ENCODE measurements at places on chromosomes 5 and 9. TPM values are rescaled to one million over a fixed set of nuclear protein-coding genes. Genes with fewer than 3 reads are reported as not detected.

The CDHR2 gene
- total RNA-seq, result under 0.01 TPM

The BHMT2 gene
- total RNA-seq, result 0.62 TPM

The TEK gene
- total RNA-seq, result 8.0 TPM

The HMCN2 gene
- not detected for total RNA-seq

The SEMA6A gene
- 24.2 TPM for total RNA-seq

The BTNL8 gene
- total RNA-seq, result not detected

The SPATA24 gene
- total RNA-seq, result 3.6 TPM

The SLC34A3 gene
- 0.16 TPM for total RNA-seq

The OTP gene
- total RNA-seq, result not detected

The FAM163B gene
- total RNA-seq, result 16.5 TPM

The GCNT4 gene
- 1.7 TPM for total RNA-seq

The SPATA31A7 gene
- total RNA-seq, result not detected

DNA sequence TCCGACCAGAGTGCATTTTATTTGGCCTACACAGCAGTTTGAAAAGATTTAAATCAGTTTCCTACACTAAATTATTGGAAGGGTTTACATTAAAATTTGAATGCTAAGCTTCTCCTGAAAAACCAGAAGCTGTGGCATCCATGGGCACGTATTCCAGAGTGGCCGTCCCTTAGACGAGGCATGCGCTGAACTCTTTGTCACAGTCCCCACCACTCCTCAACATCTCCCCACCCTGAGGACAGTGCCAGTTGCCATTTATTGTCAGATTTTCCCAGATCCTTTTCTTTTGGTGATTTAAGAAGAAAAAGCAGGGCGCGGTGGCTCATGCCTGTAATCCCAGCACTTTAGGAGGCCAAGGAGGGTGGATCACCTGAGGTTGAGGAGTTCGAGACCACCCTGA lies 39.9 kb upstream of the UNC5A start:
- DNase-seq, result no peak

GRCh38 chr5:139966856-139967255 lies 76.2 kb downstream of the NRG2 start:
- DNase-seq, result no peak

DNA sequence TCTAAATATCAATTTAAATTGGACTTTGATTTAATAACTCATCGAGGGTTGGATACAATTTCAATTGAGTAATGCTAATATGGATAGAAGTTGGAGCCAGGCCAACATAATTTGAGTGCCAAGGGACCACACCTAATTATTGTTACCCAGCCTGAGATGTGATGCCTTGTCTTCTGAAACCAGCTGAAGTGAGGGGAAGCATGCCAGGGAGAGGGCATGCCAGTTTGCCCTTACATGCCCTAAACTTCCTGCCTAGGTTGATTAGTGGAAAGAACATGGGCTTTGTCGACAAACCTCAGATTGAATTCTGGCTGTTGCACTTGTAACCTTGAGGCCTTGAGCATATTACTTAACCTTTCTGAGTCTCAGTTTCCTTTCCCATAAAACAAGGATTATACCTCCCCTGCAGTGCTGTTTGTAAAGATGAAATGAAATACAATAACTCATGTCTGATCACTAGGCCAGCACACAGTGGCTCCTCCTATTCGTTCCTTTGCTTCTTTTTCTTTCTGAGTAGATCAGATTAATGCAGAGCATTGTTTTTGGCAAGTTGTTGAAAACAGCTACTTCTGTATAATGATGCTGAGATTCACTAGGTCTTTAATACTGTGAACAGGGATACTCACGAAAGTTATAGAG lies 412.8 kb downstream of the TLE4 start:
- DNase-seq, result no peak

GRCh38 chr9:115517335-115518075 lies 399.5 kb upstream of the TNC start:
- DNase-seq, result no peak

GRCh38 chr5:124889850-124890249 lies 143.4 kb upstream of the ZNF608 start:
- no peak for DNase-seq

- peak; percentile 41 for DNase-seq
Observed at GRCh38 chr5:180868960-180869359, 7.9 kb upstream of the ZFP62 start.

GRCh38 chr5:1948111-1948510 lies 65.4 kb upstream of the IRX4 start:
- DNase-seq, result no peak

- DNase-seq, result no peak
Observed at GRCh38 chr9:124764774-124765438, 6.2 kb downstream of the NR6A1 start.

- peak; percentile 85 for DNase-seq
Observed at GRCh38 chr9:94945197-94946144, 219.0 kb downstream of the AOPEP start.

DNA sequence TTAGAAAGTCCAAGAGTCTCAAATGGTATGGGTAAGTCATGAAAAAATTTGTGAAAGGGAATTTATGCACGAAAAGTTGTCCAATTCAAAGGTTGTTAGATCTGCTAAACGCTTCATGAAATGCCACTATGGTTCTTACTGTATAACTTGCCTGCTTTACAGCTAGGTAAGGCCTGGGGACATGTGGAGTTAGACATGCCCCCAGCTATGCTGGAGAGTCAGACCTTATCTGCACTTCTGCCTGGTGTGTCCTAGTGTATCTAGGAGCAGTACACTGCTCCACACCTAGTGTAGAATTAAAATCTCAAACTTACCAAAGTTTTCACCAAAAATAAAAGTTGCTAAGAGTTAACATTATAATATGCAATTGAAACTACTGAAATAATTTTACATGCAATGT lies 136.8 kb downstream of the MAPKAP1 start:
- DNase-seq, result no peak

DNA sequence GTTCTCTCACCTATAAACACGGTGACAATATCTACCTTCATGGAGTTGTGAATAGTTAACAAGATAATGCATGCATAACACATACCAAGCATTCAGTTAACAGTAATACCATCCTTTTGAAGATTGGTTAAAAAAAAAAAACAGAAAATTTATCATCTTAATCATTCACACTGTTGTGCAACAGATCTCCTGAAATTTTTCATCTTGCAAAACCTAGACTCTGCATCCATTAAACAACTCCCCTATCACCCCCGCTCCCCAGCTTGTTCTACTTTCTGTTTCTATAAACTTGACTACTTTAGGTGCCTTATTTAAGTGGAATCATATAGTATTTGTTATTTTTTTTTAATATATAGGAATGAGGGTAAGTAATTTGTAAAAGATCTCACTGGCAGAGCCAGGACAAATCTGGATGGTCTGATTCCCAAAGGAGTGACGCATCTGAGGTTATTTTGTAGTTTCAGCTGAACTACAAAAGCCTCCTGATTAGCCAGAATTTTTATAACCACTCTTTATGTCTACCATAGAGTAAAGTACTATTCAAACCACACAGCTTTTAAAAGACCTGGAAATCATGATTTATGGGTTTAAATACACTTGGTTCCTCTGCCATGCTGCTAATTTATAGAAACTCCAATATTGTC lies 93.0 kb downstream of the FANCC start:
- DNase-seq, result no peak

DNA sequence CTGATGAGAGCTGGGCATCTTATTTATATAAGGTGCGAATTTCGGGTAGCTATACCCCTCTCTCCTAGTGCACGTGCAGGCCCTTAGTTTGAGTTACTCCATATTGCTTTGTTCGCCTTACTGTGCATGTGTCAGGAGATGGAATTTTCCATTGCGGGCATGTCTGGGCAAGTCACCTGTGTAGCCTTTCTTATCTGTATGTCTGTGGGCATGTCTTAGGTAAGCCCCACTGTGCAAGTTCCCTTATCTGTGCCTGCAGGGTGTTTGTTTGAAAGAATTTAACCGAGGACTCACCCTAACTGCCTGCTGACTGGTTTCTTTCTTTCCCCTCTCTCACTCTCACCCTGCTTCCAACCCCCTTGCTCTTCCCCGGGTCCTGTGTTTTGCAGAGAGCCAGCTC lies 140.7 kb upstream of the RANBP3L start:
- DNase-seq, result no peak

- no peak for DNase-seq
Observed at GRCh38 chr5:137937994-137938750, 48.9 kb downstream of the PKD2L2 start.

GRCh38 chr9:110287289-110287680 lies 31.0 kb upstream of the TXN start:
- no peak for DNase-seq

- DNase-seq, result no peak
Observed at GRCh38 chr5:41843456-41844370, 26.5 kb downstream of the OXCT1 start.

DNA sequence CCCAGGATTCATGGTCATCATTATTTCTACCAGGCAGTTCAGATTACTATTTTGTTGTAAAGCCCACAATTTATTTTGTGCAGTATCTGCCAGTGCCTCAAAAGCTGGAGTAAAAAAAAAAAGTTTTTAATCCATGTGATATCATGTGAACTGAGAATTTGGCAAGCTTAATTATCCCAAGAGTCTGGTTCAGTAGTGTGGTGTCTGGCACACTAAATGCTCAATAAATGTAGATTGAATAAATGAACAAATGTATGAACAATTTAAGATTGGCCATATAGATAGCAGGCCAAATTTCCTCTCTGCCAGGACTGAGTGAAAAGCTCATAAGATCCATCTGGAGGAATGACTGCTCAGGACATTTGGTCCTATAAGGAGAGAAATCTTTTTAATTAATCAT lies 533.0 kb downstream of the TLE1 start:
- DNase-seq, result no peak

- no peak for DNase-seq
Observed at GRCh38 chr9:2545881-2546490, 75.6 kb upstream of the VLDLR start.

GRCh38 chr9:83444110-83444509 lies 94.1 kb downstream of the FRMD3 start:
- no peak for DNase-seq

- DNase-seq, result no peak
Observed at GRCh38 chr5:142492781-142493281, 168.0 kb upstream of the SPRY4 start.

DNA sequence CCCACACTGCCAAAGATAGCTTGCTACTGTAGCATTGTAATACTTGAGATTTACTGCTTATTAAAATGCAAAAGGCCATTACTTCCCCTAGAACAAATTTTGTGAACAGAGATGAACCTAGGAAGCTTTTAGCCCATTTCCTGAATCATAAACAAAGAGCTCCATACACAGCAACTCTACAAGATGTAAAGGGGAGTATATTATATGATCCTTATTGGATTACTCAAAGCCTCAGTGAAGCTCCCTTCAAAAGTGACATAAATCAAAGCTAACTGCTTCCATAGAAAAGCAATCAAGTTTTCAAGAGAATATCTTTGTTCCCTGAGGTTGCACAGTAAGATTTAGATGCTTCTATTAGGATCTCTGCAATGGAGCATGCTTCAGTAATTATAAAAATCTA lies 629.8 kb downstream of the EFNA5 start:
- DNase-seq, result no peak

DNA sequence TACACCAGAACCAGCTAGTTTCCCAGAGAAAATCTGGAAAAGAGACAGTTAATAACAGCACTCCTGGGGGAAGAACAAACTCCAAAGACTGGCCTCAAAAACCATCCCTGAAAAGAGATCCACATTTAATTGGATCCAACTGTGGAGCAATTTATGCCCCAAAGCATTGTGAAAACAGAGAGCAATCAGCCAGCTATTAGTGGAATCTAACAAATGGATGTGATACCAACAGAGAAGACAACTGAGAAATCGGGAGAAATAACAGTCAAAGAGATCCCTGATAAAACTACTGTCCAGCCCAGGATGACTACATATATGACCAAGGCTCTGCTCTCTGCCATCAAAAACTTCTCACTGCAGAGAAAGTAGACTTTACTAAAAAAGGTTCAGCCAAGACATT lies 40.5 kb upstream of the TRIO start:
- no peak for DNase-seq

GRCh38 chr9:114779352-114779845 lies 26.4 kb downstream of the TNFSF15 start:
- DNase-seq, result no peak

DNA sequence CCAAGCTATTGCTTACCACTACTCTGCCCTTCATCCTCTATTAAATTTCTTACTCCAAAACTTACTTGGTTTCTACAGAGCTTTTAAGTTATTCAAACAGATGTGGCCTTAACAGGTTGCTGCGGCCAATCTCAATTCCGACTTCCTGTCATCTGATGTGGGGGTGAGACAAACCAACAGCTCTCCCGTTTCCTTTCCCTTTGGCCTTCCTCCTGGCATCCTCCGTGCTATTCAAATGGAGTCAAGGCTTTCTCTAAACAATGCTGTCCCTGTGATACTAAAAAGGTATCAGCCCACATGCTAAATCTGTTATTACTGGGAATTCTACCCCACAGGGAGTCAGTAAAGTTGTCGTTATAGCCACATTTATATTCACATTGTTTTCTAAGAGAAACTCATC lies 11.8 kb downstream of the RBM18 start:
- no peak for DNase-seq

DNA sequence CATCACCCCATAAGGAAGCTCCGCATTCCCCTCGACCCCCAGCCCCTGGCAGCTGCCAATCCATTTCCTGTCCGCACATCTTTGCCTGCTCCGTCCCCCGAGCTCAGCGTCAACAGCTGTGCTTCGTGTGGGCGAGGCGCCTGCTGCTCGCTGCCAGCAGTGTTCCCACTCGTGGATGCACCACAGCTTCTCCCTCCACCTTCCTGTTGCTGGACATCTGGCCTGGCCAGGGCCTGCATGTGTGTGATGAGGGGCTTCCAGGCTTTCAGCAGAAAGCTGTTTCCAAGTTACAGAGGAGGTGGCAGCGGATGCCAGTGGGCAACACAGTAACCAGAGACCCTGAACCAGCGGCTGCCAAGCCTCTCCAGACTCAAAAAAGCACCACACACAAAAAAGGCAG lies 86.0 kb downstream of the PRRT1B start:
- DNase-seq, result no peak

DNA sequence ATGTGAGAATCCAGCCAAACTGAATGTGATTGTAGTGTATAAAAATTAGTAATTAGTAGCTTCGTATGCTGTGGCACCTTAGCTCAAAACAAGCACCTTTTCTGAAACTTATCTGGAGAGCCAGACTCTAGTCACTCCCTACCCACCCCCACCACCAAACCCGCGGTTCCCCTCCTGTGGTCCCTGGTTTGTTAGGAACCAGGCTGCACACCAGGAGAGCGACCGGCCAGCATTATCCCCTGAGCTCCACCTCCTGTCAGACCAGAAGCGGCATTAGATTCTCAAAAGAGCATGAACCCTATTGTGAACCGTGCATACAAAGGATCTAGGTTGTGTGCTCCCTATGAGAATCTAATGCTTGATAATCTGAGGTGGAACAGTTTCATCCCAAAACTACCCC lies 498.6 kb downstream of the CHSY3 start:
- no peak for DNase-seq

DNA sequence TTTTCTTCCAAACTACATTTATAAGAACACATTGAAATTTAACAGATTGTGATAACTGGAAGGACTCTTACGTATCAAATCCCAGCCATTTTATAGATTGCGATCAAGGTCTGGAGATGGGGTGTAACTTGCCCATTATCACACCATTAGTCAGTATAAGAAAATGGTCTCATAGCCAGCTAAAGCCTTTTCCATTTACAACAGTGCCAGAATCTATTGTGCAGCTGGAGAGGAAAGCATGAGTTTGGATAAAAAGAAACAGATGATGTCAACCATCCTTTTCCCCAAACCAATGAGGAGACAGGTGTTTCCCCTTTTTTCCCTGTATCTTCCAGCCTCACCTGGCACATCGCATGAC lies 658.8 kb downstream of the ACTL7B start:
- no peak for DNase-seq

Measured in occipital lobe (tissue), 3 donors.